ENCODE measurements at places on chromosomes 16 and 17.

- peak; percentile 19 for DNase-seq
These were observed 57.0 kb downstream of the NSRP1 start for GRCh38 chr17:30173649-30174048.

DNA sequence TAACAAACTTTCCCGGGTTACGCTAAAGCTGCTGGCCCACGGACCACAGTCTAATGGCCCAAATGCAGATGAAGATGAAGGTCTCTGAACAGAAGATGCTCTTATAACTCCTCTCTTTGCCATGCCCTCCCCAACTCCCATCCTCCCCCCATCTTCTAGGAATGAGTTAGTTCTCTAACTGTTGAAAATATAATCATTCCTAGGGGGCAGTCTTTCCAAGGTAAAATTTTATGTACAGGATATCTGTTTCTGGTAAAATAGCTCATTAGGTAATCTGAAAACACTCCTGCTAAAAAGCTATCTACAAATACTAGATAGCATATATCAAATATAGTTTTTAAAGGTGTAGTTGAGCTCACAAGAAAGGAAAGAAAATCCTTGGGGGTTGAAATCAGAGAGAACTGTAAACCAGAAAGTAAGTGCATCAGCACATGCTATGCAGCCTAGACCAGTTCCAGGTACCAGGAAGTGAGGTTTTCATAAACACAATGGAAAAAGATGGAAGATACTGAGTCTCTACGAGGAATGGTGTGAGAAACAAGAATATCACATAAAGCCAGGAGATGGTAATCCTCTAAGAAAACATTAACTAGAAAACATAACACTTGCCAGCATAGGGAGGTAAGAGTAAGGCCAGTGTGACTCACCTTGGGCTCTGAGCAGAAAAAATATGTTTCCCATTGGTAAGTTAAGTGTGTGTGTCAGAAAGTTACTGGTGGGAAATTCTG, 38.1 kb downstream of the CMC2 start:
- DNase-seq = no peak

DNA sequence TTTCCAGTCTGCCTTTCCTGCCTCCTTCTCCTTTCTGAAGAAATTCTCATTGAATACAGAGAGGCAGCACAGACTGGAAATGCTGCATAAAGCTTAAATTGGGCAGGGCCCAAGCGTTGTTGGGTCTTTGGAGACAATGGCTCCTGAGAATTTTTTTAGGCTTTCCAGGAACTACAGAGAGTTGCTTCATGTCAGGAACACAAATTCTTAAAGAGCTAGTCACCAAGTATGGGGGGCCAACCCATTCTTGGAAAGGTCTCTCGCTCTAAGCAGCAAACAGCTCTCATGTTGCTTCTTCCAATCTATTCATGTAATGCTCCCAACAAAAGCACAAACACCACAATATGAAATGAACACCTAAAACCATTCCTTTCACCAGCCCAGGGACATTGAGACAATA, 6.9 kb downstream of the HNF1B start:
- no peak for DNase-seq

DNA sequence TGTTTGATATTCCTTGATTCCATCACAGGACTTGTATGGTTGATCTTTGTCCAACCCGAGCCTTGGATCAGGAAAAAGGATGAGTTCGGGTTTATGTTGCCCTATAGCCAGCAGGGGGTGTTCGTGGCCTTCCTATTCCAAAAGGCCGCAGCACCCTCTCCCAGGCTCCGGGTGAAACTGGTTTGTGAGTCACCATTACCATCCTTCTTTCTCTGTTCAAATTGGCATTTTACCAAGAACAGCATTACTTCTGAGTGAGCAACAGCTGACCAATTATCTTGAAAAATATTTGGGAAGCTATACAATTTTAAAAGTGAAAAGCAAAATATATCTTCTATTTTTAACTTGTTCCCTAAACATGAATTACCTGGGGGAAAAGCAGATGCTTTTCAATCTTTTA, 24.3 kb upstream of the KRT20 start:
- DNase-seq = peak; percentile 73

GRCh38 chr17:61150686-61151299, 248.8 kb upstream of the TBX2 start:
- no peak for DNase-seq

Measured in activated CD4-positive, alpha-beta T cell treated with anti-CD3 and anti-CD28 coated beads, Interleukin-2, amount 50 U/mL, for 48 hours (primary cell).